ENCODE measurements at places on chromosomes 7 and 10. TPM values are rescaled to one million over a fixed set of nuclear protein-coding genes. Genes with fewer than 3 reads are reported as not detected.

GRCh38 chr7:75889223-75889825 lies 10.5 kb downstream of the RHBDD2 start:
- H3K36me3 ChIP-seq: peaks cover 46% of the 10 kb centered on the region
- H3K27ac ChIP-seq: peak overlapping the region; percentile 76
- peaks cover 67% of the 10 kb centered on the region for H3K4me1 ChIP-seq
- H3K27me3 ChIP-seq: no peaks in the 10 kb centered on the region
- H3K4me3 ChIP-seq: no peak overlapping the region
- DNase-seq: peak; percentile 90

- H3K27me3 ChIP-seq: no peaks in the 10 kb centered on the region
- no peaks in the 10 kb centered on the region for H3K36me3 ChIP-seq
- H3K4me3 ChIP-seq: no peak overlapping the region
- no peak for DNase-seq
Observed at GRCh38 chr10:775245-776075, 86.0 kb upstream of the DIP2C start.

DNA sequence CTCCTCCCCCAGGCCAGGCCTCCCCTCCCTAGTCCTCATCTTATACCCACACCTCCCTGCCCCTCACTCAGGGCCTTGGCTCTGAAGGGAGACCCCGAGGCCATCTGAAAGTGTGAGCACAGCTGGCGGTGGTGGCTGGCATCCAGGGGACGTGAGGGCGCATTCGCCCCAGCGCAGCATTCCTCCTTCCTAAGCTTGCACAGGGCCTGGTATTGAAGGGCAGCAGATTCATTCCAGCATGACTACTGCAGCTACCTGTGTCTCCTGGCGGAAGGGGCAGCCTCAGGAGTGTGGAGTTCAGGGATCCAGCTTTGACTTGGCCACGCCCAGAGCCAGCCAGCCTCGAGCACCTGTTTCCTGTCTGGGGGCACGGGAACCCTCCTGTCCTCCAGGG lies 72.6 kb downstream of the PARP12 start:
- no peak overlapping the region for H3K4me3 ChIP-seq
- no peaks in the 10 kb centered on the region for H3K27me3 ChIP-seq
- DNase-seq: no peak
- no peaks in the 10 kb centered on the region for H3K4me1 ChIP-seq
- no peaks in the 10 kb centered on the region for H3K36me3 ChIP-seq

GRCh38 chr7:32941181-32941580 lies 16.1 kb upstream of the FKBP9 start:
- peak overlapping the region; percentile 86 for H3K4me3 ChIP-seq
- DNase-seq: no peak
- peaks cover 13% of the 10 kb centered on the region for H3K36me3 ChIP-seq
- peaks cover 19% of the 10 kb centered on the region for H3K4me1 ChIP-seq

- peak; percentile 44 for DNase-seq
- no peaks in the 10 kb centered on the region for H3K36me3 ChIP-seq
- peak overlapping the region; percentile 92 for H3K27ac ChIP-seq
- no peaks in the 10 kb centered on the region for H3K27me3 ChIP-seq
Observed at GRCh38 chr7:30171766-30172447, 37.1 kb downstream of the MTURN start.

DNA sequence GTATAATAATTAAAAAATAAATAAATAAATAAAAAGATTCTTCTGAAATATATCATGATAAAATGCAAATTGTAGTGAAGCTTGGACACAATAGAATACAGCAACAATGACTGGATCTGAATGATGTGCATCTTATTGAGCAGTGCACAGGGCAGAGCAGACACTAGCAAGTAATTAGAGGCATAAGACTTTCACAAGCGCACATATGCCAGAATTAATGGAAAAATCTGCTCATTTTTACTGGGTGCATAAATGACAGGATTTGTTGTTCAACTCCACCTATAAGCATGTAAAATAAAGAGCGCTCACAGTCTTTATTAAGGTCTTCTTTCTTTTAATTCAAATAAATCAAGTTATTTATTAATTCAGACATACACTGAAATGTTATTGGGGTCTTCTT lies 125.0 kb downstream of the DPY19L1 start:
- H3K27me3 ChIP-seq: no peaks in the 10 kb centered on the region
- H3K4me3 ChIP-seq: no peak overlapping the region
- H3K4me1 ChIP-seq: no peaks in the 10 kb centered on the region
- H3K36me3 ChIP-seq: no peaks in the 10 kb centered on the region
- H3K27ac ChIP-seq: no peak overlapping the region

Gene CBLL1
- total RNA-seq: 41.4 TPM

Gene TAS2R41
- total RNA-seq: not detected

Gene TCF7L2
- total RNA-seq: 4.4 TPM

Gene CCDC146
- total RNA-seq: not detected

Data from SJSA1 (cell line).